ENCODE measurements at places on chromosomes 2 and 18.

GRCh38 chr2:189177251-189177840 is 2.2 kb downstream of the COL5A2 start:
- DNase-seq = no peak

- DNase-seq = no peak
These were observed 258.3 kb upstream of the CXCR4 start for GRCh38 chr2:136376211-136376610.

GRCh38 chr2:26587994-26588393 is 53.2 kb downstream of the CIB4 start:
- no peak for DNase-seq

GRCh38 chr2:241730671-241731293 is 3.6 kb upstream of the D2HGDH start:
- DNase-seq = no peak

DNA sequence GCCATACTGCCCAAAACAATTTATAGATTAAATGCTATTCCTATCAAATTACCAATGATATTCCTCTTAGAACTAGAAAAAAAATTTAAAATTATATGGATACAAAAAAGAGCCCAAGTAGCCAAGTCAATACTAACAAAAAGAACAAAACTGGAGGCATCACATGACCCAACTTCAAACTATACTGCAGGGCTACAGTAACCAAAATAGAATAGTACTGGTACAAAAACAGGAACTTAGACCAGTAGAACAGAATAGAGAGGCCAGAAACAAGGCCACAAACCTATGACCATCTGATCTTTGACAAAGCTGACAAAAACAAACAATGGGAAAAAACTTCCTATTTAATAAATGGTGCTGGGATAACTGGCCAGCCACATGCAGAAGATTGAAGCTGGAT is 86.1 kb upstream of the KYNU start:
- DNase-seq = no peak

DNA sequence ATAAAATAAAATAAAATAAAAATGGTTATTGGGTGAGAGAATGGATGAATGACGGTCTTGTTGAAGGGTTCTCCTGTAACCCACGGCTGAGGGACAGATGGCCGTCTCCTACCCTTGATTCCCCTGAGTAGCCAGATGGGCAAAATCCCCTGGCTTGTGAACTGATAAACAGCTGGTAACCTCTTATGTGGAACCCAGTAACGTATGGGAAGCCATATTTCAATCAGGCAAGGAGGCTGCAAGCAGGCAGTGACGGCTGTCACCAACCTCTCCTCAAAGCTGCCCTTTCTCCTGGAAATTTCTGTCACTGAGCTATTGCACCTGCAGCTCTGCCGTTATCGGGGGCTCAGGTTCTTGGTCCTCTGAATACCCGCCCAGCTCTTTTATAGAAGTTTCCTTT is 165.3 kb upstream of the SMAD2 start:
- no peak for DNase-seq

GRCh38 chr2:148926981-148927401 is 52.0 kb downstream of the KIF5C start:
- DNase-seq = peak; percentile 18

DNA sequence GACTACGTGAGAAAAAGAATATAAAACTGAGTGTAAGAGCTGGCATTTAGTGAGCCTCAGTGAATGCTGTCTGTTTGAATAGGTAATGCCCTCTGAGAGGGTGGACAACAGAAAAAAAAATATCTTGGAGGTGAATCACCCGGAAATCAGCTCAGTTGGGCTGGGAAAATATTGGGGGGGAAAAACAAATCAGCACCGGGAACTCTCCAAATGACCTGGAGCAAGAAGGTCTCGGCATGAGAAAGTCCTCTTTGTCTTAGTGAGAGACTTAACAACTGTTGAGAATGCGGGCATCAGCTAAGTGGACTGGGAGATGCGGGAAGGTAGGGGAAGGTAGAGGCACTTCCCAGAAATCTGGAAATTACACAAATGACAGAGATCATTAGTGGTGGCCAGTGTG is 109.4 kb upstream of the POU3F3 start:
- no peak for DNase-seq

DNA sequence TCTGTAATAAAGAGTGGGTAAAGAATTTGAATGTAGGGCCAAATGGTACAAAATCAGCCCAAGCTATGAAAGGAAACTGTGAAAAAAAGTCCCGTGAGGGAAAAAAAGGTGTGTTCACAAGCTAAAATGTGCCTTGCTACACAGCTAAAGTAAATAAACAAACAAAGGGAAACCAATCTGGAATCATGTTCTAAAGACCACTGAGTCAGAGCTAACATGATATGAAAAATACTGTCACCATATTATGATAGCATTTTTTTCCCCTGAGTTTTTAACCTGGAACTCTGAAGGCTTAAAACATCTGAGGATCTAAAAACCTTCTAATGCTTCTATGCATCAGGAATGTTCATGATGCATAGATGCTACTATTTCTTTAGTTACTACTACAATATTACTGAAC is 58.8 kb downstream of the SCN1A start:
- DNase-seq = no peak

DNA sequence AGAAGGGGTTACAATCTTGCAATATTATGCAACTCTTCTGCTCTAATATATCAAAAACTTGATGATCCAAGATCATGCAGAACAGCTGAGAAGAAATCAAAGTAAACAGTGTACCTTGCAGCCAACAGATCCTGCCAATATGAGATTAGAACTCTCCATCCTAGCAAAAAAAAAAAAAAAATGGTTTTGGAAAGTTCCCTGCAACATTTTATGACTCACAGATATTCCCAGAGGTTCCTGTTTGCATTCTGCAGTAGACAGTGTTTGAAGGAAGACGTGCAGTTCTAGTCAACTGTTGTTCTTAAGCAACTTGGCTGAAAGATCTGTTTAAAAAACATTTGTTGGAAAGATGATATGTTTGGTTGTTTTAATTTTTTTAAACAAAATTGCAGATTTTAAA is 103.6 kb upstream of the WDR75 start:
- DNase-seq = no peak

- no peak for DNase-seq
These were observed 5.7 kb downstream of the TCF4 start for GRCh38 chr18:55582325-55582724.

DNA sequence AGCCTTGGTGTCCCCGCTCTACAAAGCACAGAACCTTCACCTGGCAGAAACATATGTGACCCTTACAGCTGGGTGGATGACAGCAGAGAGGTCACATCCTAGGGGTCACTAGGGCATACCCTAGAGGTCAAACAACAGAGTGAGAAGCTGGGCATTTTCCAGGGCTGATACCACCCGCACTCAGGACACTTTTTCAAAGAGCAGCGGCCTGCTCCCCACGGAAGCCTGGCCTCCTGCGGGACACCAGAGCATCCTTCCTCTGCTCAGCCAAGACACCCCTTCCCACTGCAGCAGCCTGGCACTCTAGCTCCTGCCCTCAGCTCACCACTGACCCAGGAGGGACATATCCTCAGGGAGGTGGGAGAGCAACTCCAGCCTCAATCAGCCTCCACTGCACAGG is 86.0 kb downstream of the GALNT14 start:
- DNase-seq = no peak

DNA sequence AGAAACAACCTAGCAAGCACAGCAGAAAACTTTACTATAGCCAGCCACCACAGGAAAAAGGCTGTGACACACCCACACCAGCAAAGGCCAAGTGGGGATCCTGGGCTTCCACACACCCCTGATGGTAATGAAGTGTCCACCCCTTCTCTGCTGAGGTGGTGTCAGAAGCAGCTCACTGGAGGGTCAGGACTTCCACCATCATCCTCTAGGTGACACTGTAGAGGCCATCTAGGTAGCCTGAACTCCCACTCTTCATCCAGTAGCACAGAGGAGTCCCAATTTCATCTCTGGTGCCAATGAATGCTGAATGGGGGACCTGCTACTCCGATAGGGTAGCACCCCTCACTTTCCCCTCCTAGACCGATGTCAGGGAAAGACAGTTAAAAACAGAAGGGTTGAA is 1544.4 kb downstream of the LRP1B start:
- DNase-seq = no peak

DNA sequence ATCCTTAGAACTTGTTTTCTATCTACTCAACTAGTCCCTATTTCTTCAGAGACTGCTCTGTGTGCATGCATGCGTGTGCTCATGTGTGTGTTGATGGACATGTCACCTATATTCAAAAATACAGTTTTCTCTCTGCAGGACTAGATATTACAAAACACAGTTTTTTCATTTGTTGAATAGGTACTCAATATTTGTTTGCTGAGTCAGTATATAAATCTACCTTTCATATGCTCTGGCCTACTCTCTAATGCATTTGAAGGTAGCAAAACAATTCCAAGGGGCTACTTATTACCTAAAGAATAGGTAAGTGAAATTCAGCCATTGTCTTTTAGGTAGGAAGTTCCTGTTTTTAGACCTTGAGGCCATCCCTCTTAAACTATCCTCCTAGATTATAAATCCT is 8.6 kb upstream of the UBE2E3 start:
- DNase-seq = no peak

DNA sequence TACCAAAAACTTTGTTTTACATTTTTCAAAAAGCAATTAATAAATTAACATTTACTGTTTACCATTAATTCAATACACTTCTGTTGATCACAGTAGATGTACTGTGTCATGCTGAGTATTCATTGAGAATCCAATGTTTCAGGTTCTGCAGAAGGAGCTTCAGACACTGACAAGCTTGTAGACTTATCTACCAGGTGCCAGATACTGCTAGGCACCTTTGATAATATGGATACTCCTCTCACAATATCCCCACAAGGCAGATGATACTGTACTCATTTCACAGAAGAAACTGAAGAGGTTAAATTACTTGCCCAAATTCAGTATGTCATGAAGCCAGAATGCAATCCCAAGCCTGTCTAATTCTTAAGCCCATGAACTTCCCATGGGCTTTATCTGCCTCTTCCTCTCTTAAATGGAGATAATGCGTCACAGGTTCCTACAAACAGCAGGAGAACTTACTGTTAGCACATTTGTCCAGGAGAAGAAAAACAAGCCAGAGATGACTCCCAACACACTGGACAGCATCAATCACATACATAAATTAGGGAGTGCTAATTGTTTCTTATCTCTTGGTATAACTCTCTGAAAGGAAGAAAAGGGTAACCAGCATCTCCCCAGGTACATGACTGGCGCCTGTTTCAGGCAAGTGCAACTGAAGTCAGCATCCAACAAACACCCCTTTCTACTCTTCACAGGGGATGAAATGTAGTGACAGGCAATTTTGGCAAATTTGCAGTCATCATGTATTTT is 27.4 kb downstream of the ITSN2 start:
- no peak for DNase-seq

GRCh38 chr2:213315168-213315876 is 31.1 kb downstream of the SPAG16 start:
- DNase-seq = no peak

- no peak for DNase-seq
These were observed 356.9 kb upstream of the ACVR2A start for GRCh38 chr2:147487978-147488289.

- DNase-seq = no peak
These were observed 96.6 kb upstream of the LYPD1 start for GRCh38 chr2:132766573-132766972.

GRCh38 chr2:174951745-174952144 is 53.4 kb downstream of the CHN1 start:
- DNase-seq = no peak

DNA sequence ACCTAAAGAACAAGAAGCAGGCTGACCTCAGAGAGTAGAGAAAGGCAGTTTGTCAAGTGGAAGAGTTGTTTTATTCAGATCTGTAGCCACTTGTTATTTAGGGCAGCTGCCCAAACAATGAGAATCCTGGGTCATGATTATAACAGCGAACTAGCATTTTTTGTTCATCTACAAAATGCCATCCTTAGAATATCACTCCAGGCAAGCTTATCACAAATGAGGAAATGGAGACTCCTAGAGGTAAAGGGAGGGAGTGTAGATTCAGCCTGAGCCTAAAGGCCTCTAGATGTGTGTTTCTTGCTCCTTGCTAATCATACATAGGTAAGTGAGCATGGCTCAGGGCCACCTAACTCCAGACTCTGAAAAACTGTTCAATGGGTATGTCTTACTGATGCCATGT is 126.1 kb downstream of the HNMT start:
- DNase-seq = no peak

GRCh38 chr2:60717691-60718090 is 38.4 kb upstream of the PAPOLG start:
- no peak for DNase-seq

- DNase-seq = no peak
These were observed 103.8 kb downstream of the GAREM1 start for GRCh38 chr18:32366586-32367538.

GRCh38 chr18:77896586-77897252 is 647.1 kb downstream of the GALR1 start:
- DNase-seq = no peak

DNA sequence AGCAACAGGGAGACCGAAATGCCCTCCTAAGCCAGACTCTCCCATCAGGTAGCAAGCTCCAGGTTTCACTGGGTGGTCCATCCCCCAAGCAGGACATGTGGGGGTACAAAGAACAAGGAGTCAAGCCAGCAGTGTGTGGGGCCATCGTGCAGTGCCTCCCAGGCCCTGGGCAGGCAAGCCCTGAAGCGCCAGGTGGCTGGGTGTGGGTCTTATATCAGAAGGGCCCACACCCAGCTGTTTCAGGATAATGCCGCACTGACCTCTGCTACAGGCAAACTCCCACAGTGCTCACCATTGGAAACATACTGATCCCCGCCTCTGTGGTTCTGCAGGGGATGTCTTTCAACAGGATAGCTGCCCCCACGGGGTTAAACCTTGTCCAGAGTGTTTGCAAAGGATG is 174.2 kb upstream of the SMAD2 start:
- DNase-seq = no peak

- no peak for DNase-seq
These were observed 139.0 kb downstream of the DDX1 start for GRCh38 chr2:15730545-15731212.

- no peak for DNase-seq
These were observed 41.8 kb upstream of the GBX2 start for GRCh38 chr2:236209996-236210395.

GRCh38 chr2:5937851-5938565 is 245.8 kb downstream of the SOX11 start:
- no peak for DNase-seq

GRCh38 chr18:76487782-76488181 is 7.3 kb downstream of the ZNF516 start:
- DNase-seq = no peak

- no peak for DNase-seq
These were observed 50.2 kb downstream of the ODC1 start for GRCh38 chr2:10397878-10398277.

DNA sequence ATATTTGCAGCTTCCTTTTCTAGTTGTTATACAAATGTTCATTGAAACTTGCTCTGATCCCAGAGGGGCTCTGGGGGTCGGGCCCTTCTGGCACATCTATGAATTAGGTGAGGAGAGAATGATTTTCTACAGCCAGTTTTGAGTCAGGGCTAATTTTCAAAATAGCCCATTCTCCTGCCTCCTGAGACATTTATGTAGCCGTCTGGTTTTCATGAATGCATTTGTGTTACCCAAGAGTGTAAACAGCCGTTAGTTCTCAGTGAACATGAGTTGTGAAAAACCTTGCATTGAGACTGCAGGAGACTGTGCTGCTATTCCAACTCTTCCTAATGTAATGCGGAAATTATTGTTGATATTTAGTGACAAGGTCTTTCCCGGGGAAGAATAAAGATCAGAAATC is 122.5 kb downstream of the ICOS start:
- no peak for DNase-seq

- no peak for DNase-seq
These were observed 122.9 kb downstream of the PRKRA start for GRCh38 chr2:178328037-178328436.

- no peak for DNase-seq
These were observed 308.7 kb downstream of the AFF3 start for GRCh38 chr2:99833586-99834201.

- DNase-seq = no peak
These were observed 158.1 kb downstream of the GALR1 start for GRCh38 chr18:77407733-77408132.

Data from activated B cell treated with CpG ODN at 0.5 μM for 24 hours (primary cell).